ENCODE measurements at places on chromosomes 11 and 22. TPM values are rescaled to one million over a fixed set of nuclear protein-coding genes. Genes with fewer than 3 reads are reported as not detected.
A peak's percentile ranks its signal among the peaks of the same experiment; 100 is the strongest.

DNA sequence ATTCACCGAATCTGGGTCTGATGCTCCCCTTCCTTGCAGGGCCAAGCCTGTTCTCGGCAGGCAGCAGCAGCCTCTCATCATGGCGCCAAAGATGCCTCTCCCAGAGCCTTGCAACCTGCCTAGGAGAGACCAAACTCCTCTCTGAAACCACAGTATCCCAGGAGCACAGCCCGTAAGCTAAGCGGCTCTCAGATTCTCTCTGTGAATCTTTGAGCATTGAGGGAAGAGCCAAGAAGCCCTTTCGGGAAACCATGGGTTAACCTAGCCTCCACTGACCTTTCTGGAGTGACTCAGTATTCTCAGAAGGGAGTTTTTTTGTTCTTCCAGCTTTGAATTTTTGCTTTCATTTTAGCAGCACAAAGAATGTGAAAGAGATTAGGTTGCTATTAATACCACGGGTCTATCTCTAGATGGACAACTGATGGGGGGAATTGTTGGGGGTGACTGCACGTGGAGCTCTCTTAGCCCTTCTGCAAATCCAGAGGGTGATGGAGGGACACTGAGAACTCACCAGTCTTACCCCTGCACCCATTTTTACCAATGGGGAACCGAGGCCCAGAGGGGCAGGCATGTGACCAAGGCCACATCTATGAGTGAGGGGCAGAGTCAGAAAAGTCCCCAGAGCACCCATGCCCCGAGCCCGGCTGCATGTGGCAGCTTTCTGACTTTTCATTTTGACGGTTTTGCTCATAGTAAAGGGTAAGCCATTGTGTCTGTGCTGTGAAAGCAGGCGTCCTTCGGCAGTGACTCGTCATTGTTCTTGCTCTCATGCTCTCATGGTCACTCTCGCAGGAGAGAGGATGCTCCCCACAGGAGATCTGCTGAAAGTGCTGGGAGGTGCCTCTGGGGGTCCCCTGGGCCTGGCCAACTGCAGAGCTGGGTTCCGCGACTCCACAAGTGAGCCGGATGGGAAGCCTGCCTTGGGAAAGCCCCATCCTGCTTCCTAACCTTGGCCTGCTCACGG is 36.0 kb downstream of the IRAG1 start:
- peak; percentile 78 for DNase-seq

DNA sequence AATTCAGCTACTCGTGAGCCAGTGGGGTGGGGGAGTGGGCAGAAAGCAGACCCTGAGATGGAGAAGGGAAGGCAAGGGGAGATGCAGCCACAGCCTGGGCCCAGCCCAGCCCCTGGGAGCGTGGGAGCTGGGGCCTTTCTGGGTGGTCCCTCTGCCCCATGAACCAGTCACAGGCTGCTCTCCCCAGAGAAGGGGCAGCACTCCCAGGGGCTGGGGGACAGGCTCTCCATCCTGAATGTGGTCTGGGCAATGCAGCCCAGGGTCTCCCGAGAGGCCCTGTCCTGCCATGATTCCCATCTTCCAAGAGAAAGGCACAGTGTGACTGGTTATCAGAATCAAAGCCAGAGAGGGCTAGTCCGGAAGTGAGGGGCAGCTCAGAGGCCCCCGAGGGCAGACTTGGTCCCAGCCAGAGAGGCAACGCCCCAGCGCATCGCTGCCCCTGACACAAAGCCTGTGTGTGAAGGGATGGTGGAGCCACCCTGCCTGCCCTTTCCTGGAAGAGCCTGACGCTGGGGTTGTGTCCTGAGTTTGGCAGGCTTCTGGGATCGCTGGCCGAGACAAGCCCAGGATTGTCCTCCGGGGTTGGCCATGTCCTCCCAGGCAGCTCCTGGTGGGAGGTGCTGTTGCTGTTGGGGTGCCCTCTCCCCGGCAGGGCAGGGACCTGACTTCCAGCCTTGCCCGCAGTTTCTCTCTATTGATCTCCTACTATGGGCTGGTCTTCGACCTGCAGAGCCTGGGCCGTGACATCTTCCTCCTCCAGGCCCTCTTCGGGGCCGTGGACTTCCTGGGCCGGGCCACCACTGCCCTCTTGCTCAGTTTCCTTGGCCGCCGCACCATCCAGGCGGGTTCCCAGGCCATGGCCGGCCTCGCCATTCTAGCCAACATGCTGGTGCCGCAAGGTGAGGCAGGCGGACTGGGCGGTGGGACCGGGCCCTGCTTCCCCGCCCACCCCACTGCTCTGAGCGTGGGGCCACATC is 23.8 kb upstream of the SLC22A12 start:
- no peak for DNase-seq

GRCh38 chr11:113113801-113114704 is 152.8 kb downstream of the NCAM1 start:
- DNase-seq = peak; percentile 75

Gene TIGD3
- not detected for total RNA-seq

DNA sequence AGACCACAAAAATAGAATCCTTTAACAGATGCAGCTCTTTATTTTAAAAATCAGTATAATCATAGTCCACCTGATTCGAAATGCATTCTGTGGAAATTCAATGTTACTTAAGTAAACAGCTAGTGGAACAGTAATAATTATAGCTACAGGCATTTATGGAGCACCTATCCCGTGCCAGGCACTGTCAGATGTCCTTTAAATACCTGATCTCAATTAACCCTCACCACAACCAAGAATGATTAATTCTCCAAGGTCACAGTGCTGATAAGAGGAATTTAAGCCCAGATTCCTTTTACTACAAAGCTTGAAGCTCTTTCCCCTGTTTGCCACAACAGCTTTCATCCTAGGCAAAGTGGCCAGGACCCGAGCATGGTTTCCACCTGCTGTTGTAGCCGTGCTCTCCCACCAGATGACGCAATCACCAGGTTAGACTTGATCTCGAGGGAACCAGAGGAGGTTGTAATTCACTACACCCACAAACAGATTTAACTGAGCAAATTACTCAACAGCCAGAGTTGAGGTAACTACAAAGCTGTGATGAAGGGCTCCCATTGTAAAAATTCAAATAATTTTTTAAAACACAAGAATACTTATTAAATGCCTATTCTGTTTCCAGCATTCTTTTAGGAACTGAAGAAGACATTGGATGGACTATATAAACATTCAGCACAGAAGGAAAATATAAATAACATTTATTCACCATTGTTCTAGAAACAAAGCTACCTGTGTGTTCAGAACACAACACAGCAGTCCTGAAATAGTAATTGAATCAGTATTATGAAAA is 10.3 kb downstream of the PRDM10 start:
- peak; percentile 24 for DNase-seq

Gene NPAS4
- total RNA-seq = not detected

Gene OR51E1
- not detected for total RNA-seq

Gene OR2AG2
- total RNA-seq = 0.25 TPM

DNA sequence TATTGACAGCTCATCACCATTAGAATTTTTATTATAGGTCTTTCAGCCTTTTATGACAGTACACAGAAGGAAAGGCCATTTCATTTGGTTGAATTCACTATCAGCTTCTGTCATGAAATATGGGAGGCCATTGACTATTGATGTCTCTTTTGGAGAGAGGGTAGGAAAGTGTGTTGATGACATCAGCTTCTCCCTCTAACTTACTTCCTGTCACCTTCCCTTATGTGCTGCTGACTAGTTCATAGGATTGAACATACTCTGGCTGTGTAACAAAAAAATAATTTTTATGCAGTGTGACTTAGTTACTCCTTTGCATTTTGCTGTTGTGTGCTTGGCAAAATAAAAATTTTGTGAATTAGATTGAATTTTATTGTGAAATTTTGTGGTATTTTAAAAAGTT is 769.2 kb downstream of the METTL15 start:
- no peak for DNase-seq

Gene CNGA4
- not detected for total RNA-seq

- DNase-seq = peak; percentile 42
Observed at GRCh38 chr11:11324090-11324489, 29.0 kb downstream of the CSNK2A3 start.

DNA sequence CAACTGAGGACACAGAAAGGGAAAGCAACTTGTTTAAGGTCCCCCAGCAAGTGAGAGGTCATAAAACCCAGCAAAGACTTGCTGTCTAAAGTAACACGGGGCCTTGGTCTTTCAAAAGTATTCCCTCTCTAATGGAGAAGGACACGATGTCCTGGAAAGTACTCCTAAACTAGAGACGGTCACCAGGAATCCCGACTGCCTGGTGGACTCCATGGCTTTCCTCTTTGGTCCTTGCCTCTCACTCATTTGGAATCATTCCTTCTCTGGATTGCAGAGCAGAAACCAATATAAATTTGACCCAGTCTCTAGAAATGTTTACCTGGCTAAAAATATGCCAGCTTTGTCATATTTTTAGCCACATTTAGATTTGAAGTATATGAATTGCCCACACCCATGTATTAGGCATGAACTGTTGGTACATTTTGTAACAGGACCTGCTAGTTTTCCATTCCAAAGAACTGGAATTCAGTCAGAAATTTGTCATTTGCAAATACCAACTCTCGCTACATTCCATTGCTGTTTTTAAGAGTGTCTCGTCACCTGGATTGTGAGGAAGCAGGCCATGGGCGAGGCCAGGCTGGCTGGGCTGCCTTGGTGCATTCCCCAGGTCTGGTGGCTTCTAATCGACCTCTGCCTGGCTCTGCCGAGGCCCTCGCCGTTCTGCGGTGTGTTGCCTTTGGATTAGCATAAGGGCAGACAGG is 12.9 kb downstream of the NAV2 start:
- DNase-seq = no peak

Gene GRIK4
- total RNA-seq = not detected

DNA sequence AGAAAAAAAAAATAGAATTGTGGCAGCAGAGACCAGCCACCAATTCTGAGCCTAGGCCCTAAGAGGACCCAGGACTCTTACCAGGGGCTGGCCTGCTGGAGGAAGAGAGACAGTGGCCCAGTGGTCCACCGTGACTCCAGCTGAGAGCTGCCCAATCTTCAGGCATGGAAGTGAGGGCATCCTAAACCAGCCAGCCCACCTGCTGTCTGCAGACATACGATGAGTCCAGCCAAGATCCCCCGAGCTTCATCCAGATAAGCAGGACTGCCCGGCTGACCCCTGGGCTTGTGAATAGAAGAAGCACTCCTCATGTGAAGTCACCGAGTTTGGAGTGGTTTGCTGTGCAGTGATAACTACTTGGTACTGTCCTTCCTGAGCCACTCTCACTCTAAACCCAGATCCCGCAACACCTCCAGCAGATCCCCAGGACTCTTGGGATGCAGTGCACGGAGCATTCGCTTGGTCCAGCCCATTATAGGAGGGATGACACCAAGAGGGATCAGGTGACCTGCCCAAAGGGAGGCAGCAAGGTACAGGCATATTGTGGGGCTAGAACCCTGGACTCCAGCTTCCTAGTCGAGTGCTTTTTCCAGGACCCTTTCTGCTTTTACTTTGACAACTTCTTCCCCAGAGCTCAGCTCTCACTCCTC is 41.7 kb upstream of the FGF3 start:
- DNase-seq = no peak

Measured in GM23248 (cell line).